Activated CD8-positive, alpha-beta memory T cell treated with anti-CD3 and anti-CD28 coated beads, Interleukin-2, amount 50 U/mL, for 48 hours (primary cell): ENCODE measurements at places on chromosomes 7 and 10.

- peak; percentile 35 for DNase-seq
These were observed 207.4 kb downstream of the DIP2C start for GRCh38 chr10:482051-482501.

DNA sequence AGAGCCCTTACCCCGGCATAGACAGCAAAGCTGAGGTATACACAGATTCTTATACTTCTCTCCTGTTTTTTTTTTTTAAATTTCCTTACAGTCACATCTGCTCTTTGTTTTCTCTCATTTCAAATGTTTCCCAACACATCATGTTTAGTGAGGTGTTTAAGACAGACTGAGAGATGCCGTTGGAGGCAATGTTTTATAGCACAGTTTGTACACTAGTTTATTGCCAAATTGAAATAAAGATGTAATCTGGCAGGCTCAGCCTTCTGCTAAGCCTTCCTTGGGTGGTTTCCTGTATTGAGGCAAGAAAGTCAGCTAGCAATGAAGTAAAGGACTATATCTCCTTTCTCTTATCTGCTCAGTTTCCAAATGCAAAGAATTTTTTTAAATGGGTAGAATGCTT is 393.4 kb downstream of the SORCS1 start:
- DNase-seq: no peak

DNA sequence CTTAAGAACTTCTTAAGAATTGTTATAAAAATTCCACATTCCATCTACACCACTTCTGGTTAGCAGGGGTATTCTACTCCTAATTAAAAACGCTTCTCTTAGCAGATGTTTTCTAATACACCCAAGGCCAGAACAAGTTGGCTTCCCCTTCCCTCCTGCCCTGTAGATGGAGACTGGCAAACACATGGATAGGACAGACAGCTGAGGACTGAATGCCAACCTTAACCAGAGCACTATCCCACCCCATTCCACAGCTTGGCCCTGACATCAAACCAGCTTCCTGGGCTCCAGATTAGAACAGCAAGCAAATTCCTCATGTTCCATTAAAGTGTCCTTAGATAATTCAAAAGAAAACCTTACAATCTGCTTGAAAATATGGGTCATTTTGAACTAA is 56.6 kb upstream of the IL6 start:
- DNase-seq: no peak

- no peak for DNase-seq
These were observed 66.5 kb downstream of the ZNF277 start for GRCh38 chr7:112272921-112273561.

DNA sequence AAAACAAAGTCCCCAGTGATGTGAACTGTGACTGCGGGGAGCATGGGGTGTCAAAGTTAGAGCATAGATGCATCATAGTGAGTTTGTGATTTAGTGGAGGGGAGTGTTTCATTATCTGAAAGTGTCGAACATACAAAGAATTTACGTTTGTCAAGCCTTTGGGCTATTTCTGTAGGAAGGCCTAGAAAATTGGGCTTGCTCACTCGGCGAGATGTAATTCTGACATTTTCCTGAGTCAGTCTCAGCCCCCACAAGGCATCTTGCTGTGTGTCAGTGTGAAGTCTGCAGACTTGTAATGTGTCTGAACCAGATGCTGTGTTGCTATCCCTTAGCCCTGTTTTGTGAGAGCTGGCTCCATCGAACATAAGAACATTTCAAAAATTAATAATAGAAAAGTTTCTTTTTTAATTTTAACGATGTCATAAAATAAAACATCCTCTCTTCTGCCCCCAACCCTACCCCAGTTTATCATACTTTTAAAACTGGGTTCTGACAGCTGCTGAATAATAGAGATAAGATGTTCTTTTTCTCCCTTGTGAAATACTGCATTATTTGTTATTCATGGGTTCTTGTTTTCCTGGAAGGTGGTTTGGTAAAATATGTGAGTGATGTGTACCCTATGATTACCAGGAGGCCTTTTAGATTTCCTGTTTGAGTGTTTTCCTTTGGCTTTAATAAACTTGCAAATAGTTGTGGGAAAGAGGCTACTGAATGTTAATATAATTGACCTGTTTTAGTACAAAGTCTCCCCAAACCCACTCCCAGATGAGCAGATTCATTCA is 207.4 kb downstream of the GPR158 start:
- no peak for DNase-seq

DNA sequence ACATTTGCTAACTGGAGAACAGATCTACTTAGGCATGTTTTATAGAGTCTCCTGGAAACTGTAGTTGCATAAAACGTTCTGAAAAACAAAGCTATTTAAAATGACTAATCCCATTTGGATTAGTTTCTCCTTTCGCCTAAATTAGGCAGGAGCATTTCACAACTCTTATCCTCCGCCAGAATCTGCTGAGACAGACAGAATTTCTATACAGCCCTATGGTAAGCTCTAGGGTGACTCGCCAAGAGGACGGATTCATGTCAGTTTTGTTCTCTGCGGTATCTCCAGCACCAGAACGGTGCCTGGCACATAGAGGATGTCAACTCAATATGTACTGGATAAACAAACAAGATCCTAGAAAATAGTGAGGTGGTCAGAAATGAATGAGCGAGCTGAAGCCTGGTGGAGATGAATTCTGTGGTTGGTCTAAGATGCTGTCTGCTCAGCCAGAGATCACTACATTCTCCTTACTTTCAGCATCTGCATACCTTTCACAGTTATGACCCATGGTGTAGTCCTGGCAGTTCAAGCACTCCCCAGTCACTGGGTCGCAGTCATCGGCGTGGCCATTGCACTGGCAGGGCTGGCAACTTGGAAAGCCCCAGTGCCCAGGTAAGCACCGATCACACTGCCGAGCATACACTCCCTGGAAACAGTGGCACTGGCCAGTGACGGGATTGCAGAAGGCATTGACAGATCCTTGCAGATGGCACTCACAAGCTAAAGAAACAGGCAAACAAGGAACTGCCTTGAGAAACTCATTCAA is 44.0 kb downstream of the LAMB1 start:
- DNase-seq: no peak

GRCh38 chr10:35208536-35208935 is 81.9 kb downstream of the CREM start:
- DNase-seq: peak; percentile 61

- DNase-seq: no peak
These were observed 97.3 kb upstream of the SP4 start for GRCh38 chr7:21330462-21331178.

- no peak for DNase-seq
These were observed 68.2 kb downstream of the TFEC start for GRCh38 chr7:115962340-115962739.

DNA sequence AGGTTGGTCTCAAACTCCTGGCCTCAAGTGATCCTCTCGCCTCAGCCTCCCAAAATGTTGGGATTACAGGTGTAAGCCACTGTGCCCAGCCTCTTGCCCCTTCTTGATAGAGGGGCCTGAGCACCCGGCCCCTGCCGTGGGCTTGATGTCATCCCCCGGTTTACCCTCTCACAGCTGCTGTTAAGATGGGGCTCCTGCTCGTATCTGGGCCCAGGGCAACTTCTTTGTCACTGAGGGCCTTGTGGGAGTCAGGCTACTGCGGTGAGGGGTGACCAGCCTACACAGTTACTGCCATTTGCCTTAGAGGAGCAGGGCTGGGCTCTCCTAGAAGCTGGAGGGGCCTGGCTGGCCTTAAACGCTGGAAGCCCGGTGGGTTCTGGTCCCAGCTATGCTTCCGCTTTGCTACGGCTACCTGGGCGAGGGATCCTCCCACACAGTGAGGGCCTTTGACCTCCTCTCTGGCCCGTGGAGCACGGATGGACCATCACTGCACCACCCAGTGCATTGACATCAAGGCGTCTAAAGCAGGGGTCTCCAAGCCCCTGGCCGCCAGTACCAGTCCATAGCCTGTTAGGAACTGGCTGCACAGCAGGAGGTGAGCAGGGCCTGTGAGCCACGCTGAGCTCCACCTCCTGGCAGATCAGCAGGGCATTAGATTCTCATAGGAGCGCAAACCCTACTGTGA is 1.1 kb upstream of the TMEM130 start:
- DNase-seq: no peak

DNA sequence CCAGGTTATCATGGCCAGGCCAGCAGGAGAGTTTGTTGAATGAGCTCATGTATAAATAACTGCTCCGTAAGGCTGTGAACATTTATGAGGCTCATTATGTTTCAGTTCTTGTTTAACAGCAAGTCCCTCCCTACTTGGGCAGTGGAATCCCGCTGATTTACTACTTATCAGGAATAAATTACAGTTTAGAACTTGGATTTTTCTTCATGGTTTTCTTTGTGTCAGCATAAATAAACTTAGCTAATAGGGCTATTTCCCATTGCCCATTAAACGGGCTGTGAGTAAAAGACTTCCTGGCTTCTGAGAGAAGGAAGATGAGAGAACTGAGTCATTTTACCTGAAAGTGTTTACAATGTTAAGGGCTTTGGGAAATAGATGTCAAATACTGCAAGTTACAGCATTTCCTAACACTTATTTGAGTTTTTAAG is 701.6 kb upstream of the ANKRD30A start:
- DNase-seq: no peak

DNA sequence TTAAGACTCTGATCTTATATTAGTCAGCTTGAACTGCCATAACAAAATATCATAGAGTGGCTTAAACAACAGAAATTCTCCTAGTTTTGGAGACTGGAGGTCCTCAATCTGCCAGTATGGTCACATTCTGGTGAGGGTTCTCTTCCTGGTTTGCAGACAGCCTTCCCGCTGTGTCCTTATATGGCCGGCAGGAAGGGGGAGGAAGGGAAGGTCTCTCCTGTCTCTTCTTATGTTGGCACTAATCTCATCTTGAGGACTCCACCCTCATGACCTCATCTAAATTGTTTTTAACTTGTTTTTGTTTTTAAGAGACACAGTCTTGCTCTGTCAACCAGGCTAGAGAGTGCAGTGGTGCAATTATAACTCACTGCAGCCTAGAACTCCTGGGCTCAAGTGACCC is 53.1 kb downstream of the VPS41 start:
- DNase-seq: no peak

DNA sequence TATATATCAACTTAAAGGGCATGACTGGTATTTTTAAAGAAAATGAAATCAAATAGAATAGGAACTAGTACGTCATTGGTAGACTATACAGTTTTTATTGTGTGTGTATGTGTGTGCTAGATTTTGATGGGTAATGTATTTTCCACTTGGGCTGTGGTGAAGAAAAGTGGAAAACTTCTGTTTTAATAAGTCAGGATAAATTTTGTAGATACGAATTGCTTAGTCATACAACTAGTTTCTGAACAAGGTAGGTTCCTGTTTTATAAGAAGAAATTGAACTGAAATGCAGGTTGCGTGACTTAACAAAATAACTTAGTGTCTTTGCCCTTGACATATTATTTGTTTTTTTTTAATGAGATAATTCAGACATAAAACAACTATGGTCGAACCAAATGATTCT is 24.3 kb downstream of the UBN2 start:
- no peak for DNase-seq

DNA sequence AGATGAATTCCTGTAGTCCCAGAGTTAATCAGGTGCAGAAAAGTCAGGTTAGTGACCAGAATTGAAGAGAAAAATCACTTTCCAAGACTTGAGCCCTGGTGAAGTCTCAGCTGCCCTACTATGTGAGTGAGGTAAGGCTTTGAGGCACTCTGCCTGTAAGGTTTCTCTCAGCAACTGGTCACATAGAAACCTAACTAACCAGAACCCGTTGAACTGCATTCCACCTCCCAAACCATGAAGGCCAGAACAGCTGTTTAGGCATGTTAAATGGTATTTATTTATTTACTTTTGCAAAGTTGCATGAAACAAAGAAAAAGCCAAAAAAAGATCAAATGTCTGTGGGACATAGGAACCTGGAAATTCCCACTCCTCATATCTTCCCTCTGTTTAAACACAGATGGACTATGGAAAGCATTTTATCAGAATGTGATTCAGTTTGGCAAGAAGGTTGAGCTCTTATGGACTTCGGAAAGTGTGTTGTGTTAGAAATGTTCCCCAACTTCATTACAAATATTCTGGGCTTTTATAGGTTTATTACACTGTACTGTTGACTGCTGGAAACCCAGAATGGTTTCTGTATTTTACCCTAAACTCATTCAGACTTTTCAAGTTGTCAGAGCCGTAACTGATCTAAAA is 12.8 kb upstream of the GPR85 start:
- no peak for DNase-seq

DNA sequence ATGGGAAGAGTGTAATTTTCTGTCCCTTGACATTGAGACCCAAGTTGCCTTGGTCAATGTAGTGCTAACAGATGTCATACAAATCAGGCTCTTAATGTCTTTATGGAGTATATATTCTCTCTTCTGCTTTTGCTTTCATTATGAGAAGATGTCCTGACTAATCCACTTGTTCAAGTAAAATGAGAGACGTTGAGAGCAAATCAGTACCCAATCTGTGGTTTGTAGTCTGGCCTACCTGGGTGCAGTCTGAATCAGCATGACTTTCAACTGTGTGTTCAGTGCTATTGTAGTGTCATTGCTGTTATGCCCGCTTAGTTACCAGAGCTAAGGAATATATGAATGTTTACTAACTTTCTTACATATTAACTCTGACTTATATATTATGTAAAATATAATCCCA is 612.4 kb downstream of the ANKRD7 start:
- no peak for DNase-seq

GRCh38 chr10:78185693-78186055 is 152.0 kb downstream of the RPS24 start:
- DNase-seq: no peak

GRCh38 chr7:158362001-158362400 is 225.6 kb downstream of the PTPRN2 start:
- DNase-seq: no peak

DNA sequence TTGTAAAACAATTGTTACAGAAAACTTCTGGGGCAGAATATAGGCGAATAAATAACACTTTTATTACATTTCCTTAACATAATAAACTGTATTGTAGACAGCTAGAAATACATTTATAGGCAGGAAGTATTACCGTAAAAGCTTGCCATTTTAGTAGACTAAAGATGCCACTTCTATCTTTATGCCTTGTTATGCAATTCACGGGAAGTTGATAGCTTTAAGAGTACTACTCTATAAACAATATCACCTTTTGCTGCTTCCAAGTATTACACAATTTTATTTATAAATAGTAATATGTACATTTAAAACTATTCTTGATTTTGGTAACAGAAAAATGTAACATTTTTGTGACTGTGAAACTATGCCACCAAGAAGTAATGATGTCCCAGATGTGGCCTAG is 37.9 kb downstream of the PALS2 start:
- DNase-seq: no peak

DNA sequence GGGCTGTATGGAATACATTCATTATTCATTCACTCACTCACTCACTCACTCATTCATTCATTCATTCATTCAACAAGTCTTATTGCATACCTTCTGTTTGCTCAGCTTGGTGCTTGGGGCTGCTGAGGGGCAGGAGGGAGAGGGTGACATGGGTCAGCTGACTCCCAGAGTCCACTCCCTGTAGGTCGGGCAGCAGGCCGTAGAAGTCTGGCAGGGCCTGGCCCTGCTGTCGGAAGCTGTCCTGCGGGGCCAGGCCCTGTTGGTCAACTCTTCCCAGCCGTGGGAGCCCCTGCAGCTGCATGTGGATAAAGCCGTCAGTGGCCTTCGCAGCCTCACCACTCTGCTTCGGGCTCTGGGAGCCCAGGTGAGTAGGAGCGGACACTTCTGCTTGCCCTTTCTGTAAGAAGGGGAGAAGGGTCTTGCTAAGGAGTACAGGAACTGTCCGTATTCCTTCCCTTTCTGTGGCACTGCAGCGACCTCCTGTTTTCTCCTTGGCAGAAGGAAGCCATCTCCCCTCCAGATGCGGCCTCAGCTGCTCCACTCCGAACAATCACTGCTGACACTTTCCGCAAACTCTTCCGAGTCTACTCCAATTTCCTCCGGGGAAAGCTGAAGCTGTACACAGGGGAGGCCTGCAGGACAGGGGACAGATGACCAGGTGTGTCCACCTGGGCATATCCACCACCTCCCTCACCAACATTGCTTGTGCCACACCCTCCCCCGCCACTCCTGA is 2.4 kb downstream of the EPO start:
- no peak for DNase-seq
